ENCODE measurements at places on chromosomes 2 and 18.
A peak's percentile ranks its signal among the peaks of the same experiment; 100 is the strongest.

DNA sequence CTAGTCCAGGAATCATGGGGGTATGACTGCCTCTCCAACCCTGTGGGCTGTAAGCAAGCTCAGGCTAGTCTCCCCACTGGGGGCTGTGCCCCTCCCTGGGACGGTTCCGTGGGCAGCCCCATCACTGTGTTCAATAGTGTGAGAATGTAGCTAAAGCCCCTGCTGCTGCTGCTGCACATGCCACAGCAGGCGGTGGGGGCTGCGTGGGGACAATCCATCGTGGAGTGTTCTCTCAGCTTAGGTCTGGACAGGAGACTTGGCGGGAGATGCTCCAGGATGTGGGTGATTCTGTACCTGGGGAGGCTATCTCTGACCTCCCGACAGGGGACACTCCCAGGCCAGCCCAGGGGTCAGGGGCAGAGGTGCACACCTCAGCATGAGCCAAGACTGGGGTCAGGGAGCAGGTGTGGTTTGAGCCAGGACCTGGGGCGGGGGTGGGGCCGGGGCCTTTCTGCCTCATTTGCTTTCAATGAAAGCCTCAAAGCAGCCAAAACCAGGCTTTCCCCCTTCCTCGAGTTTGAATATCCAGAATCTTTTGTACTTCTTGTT, 10.2 kb downstream of the PKDCC start:
- no peak for DNase-seq

GRCh38 chr2:105796791-105797190, 52.1 kb downstream of the NCK2 start:
- no peak for DNase-seq

- no peak for DNase-seq
These were observed 579 bp upstream of the EMX1 start for GRCh38 chr2:72916743-72917137.

- no peak for DNase-seq
These were observed 161.2 kb upstream of the LRP1B start for GRCh38 chr2:142291969-142292368.

- peak; percentile 81 for DNase-seq
These were observed 157.6 kb downstream of the LPIN1 start for GRCh38 chr2:11904029-11904428.

DNA sequence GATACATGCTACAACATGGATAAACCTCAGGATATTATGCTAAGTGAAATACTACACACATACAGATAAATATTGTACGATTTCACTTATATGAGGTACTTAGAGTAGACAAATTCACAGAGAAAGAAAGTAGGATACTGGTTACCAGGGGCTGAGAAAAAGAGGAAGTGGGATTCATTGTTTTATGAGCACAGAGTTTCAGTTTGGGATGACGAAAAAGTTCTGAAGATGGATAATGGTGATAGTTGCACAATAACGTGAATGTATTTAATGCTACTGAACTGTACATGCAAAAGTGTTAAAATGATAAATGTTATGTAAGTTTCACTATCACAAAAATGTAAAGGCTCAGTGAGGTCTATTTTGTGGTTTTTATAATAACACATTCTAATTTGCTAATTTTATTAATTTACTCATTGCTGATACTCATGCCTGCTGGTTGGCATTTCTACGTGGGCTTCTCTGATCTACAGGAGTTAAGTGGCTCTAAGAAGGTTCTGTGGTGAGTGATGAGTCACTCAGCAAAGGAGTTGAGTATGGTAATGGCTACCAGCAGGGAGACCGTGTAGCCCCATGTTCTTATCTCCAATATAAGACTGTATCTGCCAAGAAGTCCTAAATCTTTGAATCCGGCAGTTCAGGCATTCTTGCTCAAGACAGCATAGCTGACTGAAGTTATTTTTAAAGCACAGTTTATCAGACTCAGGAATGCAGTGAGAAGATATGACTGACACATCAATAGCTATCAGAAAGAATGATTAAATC, 41.1 kb downstream of the UPP2 start:
- peak; percentile 84 for DNase-seq

DNA sequence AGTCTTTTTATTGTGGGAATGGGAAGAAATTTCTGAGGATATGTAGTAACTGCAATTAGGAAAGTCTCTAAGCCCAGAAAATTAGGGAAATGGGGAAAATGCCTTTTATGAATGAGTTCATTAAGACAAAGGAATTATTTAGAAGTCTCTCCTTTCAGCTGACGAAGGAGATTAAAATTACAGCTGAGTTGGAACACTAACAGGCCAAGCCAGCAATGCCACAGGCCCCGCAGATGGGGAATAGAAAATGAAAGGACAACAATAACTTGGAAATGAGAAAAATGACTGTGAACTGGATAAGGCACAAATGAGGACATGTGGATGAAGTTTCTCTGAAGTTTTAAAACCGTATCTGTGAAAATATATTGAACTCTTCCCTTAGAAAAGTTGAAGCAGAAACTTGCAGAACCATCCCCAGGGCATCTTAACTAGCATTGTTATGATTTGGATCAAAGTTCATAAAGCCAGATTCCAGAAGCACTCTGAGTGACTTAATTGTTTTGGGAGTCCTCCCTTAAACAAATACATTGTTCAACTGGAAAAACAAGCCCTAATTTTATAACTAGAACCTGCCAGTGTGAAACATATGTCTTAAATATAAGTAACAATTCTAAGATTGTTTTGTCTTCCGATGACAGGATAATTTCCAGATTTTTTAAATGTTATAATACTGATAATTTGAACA, 51.3 kb downstream of the C2orf76 start:
- no peak for DNase-seq

DNA sequence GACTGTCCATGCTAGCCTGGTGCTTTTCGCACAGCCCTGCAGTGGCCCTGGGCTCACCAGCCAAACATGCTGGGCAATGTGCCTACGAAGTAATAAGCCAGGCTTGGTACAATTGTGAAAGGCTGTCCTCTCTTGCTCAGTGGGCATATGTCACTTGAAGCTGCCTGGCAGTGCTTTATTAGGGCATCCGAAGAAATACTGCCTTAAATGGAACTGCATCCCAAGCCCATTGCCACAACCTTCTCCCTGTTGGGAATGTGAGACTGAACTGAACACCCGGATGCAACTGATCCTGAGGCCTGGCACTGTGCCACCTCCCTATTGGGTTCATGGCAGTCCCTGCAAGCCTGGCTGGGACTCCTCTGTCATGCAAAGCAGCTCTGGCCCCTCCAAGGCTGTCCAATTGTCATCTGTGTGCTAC, 15.9 kb downstream of the CAPG start:
- no peak for DNase-seq
